ENCODE measurements at places on chromosomes 3 and 15. TPM values are rescaled to one million over a fixed set of nuclear protein-coding genes. Genes with fewer than 3 reads are reported as not detected.

LMOD3 gene
- total RNA-seq, result not detected

SLC12A8 gene
- total RNA-seq, result 9.8 TPM

AGTR1 gene
- 17.3 TPM for total RNA-seq

UTS2B gene
- total RNA-seq, result 0.15 TPM

GRCh38 chr3:80663426-80663825, 895.6 kb upstream of the ROBO1 start:
- H3K4me1 ChIP-seq, result no peaks in the 10 kb centered on the region
- H3K4me3 ChIP-seq, result no peak overlapping the region
- no peaks in the 10 kb centered on the region for H3K36me3 ChIP-seq
- H3K27ac ChIP-seq, result no peak overlapping the region

- H3K4me3 ChIP-seq, result no peak overlapping the region
- no peaks in the 10 kb centered on the region for H3K36me3 ChIP-seq
- no peaks in the 10 kb centered on the region for H3K27me3 ChIP-seq
- H3K4me1 ChIP-seq, result no peaks in the 10 kb centered on the region
Measured at GRCh38 chr3:185726254-185726967, 98.4 kb downstream of the IGF2BP2 start.

GRCh38 chr3:134163096-134163495, 87.6 kb downstream of the RYK start:
- no peaks in the 10 kb centered on the region for H3K27me3 ChIP-seq
- no peaks in the 10 kb centered on the region for H3K36me3 ChIP-seq
- H3K4me1 ChIP-seq, result no peaks in the 10 kb centered on the region
- H3K4me3 ChIP-seq, result no peak overlapping the region
- no peak for DNase-seq

GRCh38 chr3:42672515-42672914, 12.8 kb upstream of the KLHL40 start:
- H3K27me3 ChIP-seq, result no peaks in the 10 kb centered on the region
- H3K36me3 ChIP-seq, result no peaks in the 10 kb centered on the region
- no peak overlapping the region for H3K27ac ChIP-seq

DNA sequence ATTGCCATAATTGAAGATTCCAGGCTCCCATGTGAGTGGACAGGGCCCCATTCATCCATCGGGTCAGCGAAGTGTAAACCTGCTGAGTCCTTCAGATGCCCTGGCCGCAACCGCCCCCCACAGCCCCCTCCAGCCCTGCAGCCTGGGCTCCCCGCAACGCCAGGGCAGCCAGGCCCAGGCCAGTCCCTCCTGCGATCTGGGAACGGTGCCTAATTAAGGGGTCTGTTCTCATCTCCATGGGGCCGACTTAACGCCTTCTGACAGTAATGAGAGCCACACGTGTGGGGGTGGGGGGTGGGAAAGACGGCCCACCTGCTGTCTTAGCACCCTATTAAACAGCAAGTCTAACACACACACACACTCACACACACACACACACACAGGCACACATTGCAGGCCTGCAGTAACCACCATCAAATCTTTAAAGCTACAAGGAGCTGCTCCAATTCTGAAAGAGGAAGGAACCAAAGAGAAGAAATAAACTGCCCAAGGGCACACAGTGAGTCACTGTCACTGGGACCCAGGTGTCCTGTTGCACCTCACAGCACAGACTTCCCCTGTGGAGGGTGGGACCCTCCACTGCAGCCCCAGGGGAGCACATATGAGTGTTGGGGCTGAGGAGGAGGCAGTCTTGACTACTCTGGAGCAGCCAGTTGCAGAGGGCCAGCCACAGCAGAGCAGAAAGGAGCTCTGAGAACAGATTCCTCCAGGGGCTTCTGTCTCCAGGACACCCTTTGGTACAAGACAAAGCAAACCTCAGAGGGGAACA, 31.8 kb upstream of the HES1 start:
- DNase-seq, result no peak
- H3K4me3 ChIP-seq, result no peak overlapping the region
- H3K36me3 ChIP-seq, result no peaks in the 10 kb centered on the region

DNA sequence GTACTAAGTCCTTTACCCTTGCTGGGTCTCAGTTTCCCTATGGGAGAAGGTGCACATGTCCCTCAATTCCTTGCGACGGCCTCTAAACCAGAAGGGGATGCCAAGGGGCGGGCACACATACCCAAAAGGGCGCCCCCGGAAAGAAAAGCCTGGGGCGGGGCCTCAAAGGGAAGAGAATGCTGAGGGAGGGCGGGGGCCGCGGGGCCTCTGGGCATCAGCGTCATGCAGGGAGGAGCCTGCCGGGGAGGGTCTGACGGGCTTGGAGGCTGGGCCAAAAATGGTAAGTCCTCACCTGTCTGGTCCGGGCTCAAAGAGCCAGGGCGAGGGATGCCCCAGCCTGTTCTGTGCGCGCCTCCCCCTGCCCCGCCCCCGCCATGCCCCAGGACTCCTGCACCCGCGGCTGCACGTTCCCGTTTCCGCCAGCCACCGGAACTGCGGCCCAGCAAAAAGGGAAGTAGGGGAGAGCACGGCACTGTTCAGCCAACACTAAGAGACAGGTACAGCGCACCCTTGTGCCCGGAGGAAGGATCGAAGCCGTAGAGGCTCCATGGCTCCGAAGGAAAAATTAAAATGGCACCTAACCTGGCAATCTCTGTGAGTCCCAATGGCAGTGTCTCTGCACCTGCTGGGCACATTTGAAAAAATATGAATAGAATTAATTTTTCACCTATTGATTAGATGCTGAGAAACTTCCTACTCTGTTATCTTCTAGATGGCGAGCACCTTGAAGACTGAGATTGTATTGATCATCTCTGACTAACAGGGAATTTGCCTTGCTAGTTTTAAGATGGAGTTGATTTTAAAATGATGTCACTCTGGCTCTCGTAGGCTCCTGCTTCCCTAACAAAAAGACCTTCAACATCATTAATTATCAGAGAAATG, at the start of gene DET1:
Gene DET1 (minus strand): TSS at position 434 of the 882 bp plus-strand sequence. CDS start 14,976 bp downstream, outside the sequence.
- peak; percentile 93 for DNase-seq

DNA sequence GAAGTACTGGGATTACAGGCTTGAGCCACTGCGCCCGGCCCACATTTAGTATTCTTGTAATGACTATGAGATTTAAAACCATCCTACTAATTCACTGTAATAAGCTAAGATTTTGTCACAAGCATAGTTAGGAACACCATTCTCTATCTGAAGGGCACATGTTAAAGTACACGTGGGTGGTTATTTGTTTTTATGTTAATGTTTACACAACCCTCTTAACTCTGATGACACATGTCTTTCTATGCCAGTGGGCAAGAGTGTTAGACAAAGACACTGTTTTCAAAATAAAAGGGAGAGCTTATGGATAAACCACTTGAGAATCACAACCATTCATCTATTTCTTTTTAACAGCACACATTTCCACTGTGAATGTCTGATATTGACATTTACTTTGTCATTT, 537.6 kb upstream of the IL12A start:
- H3K27me3 ChIP-seq, result no peaks in the 10 kb centered on the region
- no peak overlapping the region for H3K27ac ChIP-seq

DNA sequence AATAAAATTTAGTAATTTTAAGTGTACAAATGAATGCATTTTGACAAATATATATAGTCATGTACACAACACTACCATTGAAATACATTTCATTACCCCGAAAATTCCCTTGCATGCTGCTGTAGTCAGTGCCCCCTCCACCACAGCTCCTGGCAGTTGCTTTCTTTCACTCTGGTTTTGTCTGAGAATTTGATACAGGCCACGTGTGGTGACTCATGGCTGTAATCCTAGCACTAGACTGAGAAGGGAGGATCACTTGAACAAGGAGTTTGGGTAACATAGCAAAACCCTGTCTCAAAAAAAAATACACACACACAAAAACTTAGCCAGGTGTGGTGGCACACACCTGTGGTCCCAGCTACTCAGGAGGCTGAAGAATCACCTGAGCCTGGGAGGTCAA, 65.4 kb downstream of the TFRC start:
- no peak for DNase-seq
- no peaks in the 10 kb centered on the region for H3K4me1 ChIP-seq
- no peak overlapping the region for H3K4me3 ChIP-seq
- no peaks in the 10 kb centered on the region for H3K27me3 ChIP-seq

- no peaks in the 10 kb centered on the region for H3K27me3 ChIP-seq
- no peaks in the 10 kb centered on the region for H3K4me1 ChIP-seq
- H3K27ac ChIP-seq, result no peak overlapping the region
- H3K36me3 ChIP-seq, result no peaks in the 10 kb centered on the region
Measured at GRCh38 chr15:75008629-75009326, 13.4 kb downstream of the SCAMP5 start.

DNA sequence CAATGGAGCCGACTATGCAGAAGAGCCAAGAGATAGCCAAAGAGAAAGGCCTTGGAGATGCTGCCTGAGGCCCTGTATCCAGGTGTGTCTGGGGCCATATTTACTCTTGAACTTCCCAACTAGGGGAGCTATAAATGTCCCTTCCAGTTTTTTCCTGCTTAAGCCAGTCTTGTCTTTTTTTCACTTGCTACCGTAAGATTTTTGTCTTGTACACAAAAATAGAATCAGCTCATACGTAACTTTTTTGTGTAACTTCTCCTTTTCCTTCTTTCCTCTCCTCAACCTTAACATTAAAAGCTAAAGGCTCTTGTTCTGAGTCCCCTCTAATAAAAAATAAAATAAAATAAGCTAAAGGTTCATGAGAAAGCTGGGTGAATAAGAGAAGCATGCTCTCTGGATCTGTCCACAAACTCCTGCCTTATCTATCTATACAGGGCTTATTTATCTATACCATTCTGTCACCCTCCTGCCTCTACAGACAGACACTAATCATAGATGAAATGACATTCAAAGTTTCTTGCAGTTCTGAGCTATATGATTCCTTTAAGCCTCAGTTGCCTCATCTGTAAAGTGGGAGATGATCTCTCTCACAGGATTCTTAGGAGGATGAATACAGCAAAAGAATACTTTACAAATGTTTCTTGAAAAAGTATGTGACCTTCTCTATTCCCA, 4.6 kb downstream of the SUMF1 start:
- H3K4me1 ChIP-seq, result no peaks in the 10 kb centered on the region
- H3K27ac ChIP-seq, result no peak overlapping the region
- no peak overlapping the region for H3K4me3 ChIP-seq
- H3K36me3 ChIP-seq, result no peaks in the 10 kb centered on the region

DNA sequence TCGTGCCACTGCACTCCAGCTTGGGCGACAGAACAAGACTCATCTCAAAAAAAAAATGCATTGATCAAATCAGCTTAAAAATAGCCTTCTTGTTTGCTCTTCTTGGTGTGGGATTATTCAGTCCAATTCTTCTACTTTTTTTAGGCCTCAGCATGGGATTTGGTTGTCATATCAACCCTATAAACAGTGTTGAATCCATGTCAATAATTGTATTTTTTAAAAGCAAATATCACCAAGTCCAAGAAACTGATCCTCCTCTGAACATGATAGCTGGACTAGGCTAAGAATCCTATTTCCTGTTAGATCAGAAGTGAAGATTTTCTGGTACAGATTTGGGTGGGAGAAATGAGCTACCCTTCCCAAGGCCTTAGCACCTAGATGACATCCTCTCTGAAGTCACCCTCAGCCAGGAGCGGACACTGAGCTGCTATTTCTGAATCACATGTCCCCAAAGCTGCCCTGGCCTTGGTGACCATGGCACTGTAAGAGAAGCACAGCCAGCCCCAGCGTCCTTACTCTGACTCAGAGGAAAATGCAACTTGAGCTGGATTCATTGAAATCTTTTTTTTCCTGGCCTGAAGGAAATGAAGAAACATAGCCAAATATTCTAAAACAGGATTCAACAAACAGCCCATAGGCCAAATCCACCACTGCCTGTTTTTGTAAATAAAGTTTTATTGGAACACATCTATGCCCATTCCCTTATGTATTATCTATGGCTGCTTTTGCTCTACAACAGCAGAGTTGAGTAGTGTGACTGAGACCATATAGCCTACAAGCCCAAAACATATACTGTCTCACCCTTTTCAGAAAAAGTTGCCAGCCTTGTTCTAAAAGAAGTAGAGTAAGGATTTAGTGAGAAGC, 215.9 kb upstream of the CTDSPL start:
- no peak overlapping the region for H3K4me3 ChIP-seq
- H3K4me1 ChIP-seq, result no peaks in the 10 kb centered on the region
- peak overlapping the region; percentile 38 for H3K27ac ChIP-seq
- DNase-seq, result no peak
- H3K27me3 ChIP-seq, result no peaks in the 10 kb centered on the region

GRCh38 chr15:82930461-82930860, 22.1 kb downstream of the HOMER2 start:
- no peaks in the 10 kb centered on the region for H3K4me1 ChIP-seq
- no peaks in the 10 kb centered on the region for H3K36me3 ChIP-seq
- H3K27me3 ChIP-seq, result no peaks in the 10 kb centered on the region

DNA sequence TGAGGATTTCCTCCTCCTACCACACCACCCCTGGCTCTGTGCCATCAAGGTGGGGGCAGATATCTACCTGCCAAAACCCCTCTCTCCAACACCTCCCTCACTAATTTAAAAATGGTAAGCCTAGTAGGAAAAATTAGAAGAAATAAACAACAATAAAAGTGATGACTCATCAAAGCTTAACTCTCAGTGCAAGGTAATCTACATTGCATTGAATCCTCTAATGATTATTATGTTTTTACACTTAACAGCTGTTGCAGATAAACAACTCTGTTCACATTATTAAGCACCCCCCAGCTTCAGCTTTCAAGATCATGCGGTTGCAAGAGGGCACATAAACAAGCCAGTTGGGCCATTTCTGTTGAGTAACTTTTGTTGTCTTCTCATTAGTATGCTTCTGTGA, 396.1 kb upstream of the ATP11B start:
- no peaks in the 10 kb centered on the region for H3K4me1 ChIP-seq
- no peak overlapping the region for H3K4me3 ChIP-seq
- H3K27me3 ChIP-seq, result no peaks in the 10 kb centered on the region
- H3K36me3 ChIP-seq, result no peaks in the 10 kb centered on the region

DNA sequence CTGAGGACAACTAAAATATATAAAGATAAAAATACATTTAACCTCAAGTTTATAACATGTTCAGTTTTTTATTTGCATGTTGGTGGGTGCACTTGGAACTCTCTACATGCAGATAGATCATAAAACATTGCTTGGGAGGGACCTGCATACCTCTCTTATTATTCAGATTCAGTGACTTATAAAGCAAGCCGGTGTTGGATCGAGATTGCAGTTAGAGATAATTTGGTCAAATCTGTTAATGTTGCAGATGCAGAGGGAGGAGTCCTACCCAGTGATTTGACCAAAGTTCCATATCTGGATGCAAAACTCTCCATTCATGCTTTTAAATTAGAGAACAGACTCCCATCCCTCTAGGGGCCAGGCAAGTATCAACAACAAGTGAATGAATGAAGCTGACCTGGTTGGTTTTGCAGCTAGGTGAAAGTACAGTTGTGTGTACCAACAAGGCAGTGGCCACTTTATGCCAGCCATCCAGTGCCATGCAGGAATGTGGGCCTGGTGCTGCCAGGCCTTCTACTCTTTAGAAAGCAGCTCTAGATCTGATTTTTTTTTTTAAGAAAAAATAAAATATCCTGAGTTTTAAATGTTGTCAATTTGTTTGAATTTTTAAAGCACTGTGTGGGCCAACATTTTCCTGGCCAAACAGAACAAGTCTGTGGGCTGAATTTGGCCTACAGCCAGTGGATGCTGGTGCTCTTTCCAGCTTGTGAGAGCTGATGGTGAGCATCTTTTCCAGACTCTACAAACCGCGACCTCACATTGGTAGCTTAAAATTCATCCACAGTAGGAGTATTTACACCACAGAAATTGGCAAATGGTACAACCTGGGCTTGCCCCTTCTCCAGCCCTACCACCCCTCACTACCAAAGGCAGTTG, 12.3 kb downstream of the CDIN1 start:
- H3K4me1 ChIP-seq, result no peaks in the 10 kb centered on the region
- DNase-seq, result no peak
- H3K36me3 ChIP-seq, result no peaks in the 10 kb centered on the region
- no peak overlapping the region for H3K4me3 ChIP-seq
- H3K27ac ChIP-seq, result no peak overlapping the region

- DNase-seq, result no peak
- no peak overlapping the region for H3K4me3 ChIP-seq
- H3K27ac ChIP-seq, result no peak overlapping the region
- H3K36me3 ChIP-seq, result no peaks in the 10 kb centered on the region
Measured at GRCh38 chr3:45124352-45124751, 21.8 kb downstream of the CDCP1 start.
